Stimulated activated CD4-positive, alpha-beta T cell treated with anti-CD3 and anti-CD28 coated beads, Interleukin-2, amount 100 ng/mL, for 24 hours (primary cell): ENCODE measurements at places on chromosomes 4 and X.

- no peak for DNase-seq
Measured at GRCh38 chr4:152738827-152739226, 40.7 kb downstream of the TIGD4 start.

GRCh38 chrX:39677978-39678791 lies 419.6 kb downstream of the BCOR start:
- no peak for DNase-seq

GRCh38 chr4:140249351-140249750 lies 95.4 kb upstream of the MAML3 start:
- DNase-seq = no peak

DNA sequence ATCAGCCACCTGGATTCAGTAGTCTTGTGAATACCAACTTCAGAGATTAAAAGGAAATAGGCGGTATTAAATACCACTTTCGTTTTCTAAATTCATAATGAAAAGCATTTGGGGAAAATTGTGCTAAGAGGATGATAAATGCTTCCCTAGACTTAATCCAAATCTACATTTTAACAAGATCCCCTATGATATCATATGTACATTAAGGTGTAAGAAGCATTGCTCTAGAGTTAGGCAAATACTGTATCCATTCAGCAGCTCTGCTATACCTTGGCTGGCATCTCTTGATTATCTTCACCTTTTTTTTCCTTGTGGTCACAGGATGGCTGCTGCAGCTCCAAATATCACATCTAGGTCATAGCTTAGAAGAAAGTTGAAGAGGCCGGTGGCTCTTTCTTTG lies 40.6 kb upstream of the PHEX start:
- no peak for DNase-seq

DNA sequence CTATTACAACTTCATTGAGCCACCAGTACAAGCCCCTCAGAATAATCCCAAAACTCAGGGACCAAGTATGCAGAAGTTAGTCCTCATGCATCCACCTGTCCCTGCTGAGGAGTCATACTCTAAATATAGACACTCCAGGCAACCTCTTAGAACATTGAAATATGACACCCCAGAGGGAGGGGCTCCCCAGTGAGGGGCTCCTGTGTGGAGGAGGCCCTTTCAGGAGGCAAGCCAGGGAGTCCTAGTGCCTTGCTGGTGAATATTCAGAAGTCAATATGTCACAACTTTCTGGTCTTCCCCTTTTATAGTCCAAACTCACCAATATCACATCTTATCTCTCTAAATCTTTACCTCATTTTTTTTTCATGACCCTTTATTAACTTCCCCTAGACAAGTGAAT lies 1.6 kb upstream of the ARMCX6 start:
- DNase-seq = no peak

DNA sequence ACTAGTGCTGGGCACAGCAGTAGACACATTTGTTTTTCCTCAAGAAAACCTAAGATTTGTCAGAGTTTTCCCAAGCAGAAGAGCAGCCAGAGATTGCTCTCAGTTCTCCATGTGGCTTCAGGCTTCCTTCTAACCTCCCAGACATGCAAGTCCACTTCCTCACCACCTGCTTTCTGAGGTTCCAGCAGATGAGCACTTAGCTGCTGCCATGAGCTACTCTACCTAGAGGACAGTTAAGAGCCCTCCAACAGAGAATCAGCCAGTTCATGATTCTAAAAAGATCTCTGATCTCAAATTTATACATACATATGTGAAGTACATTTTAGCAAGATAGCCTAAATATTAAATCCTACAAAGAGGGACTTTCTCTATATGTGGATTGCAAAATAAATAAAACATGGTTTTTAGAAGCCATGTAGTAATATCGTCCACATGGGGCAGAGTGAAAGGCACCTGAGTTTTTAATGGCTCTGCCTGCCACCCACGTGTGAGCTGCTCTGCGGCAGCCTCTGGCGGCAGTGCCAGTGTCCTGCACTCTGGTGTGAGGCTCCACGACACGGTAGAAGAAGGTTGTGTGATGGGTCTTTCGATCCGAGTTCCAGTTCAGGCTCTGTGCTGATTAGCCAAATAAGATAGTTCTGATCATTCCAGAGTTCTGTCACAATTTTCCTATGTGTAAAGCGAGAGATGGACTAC lies 10.3 kb downstream of the CYP4V2 start:
- DNase-seq = peak; percentile 54

- no peak for DNase-seq
Measured at GRCh38 chr4:14257903-14258302, 630.4 kb upstream of the BOD1L1 start.

DNA sequence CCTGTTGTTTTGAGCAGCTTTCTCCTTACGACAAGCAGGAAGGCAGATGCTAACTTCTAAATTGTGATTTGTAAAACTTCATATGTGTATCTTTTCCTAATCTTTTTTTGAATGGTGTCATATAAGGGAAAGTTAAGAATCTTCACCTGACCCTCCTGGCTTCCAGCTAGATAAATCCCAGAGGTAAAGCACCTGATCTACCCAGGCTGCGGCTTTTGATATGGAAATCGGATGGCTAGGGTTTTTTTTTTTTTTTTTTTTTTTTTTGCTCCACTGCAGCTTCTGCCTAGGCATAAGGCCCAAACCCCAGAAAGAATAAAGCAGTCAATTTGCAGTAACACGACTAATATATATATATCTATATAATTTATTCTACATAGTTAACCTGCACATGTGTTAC lies 10.0 kb downstream of the MAB21L2 start:
- DNase-seq = no peak

- no peak for DNase-seq
Measured at GRCh38 chrX:138996268-138996667, 284.8 kb upstream of the FGF13 start.

DNA sequence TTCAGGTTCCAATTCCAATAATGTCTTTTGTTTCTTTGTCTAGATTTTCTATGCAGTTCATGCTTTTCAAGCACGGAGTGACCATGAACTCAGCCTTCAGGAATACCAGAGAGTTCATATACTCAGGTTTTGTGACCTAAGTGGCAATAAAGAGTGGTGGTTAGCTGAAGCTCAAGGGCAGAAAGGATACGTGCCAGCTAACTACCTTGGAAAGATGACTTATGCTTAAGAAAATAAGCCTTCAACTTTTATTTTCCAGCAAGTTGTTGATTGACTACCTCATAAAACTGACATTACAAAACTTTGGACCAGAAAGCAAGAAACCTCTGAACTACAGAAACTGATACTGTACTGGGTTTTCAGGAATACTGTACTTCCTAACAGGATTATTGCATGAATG lies 30.8 kb downstream of the INTS12 start:
- no peak for DNase-seq

GRCh38 chr4:162015090-162015489 lies 148.7 kb downstream of the FSTL5 start:
- DNase-seq = no peak

DNA sequence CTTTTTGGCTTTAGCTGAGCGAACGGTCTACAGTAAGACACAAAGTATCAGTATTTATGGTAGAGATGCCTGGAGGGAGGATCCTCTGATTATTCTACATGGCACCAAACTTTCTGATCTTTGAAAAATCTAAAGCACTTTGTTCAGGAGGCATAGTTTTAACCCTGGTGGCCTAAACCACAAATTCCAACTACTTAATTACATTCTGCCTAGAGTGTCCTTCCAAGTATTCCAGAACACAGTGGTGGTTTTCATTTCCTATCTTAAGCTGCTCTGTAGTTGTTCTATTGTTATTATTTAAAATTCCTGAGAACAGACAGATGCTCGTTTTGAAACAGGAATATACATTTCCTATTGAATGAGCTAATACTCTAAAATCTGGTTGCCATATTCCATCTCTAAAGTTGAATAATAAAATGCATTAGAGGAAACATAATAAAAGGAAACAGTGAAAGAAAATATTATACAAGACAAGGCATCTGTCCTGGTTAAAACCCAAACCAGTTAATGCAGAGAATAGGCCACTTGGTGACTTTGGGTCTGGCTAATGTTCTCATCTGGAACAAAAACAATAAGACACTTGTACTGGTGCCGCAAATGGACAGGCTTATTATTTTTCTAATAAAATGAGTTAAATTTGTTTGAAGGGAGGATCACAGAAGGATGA lies 657.4 kb downstream of the SPRY1 start:
- no peak for DNase-seq

DNA sequence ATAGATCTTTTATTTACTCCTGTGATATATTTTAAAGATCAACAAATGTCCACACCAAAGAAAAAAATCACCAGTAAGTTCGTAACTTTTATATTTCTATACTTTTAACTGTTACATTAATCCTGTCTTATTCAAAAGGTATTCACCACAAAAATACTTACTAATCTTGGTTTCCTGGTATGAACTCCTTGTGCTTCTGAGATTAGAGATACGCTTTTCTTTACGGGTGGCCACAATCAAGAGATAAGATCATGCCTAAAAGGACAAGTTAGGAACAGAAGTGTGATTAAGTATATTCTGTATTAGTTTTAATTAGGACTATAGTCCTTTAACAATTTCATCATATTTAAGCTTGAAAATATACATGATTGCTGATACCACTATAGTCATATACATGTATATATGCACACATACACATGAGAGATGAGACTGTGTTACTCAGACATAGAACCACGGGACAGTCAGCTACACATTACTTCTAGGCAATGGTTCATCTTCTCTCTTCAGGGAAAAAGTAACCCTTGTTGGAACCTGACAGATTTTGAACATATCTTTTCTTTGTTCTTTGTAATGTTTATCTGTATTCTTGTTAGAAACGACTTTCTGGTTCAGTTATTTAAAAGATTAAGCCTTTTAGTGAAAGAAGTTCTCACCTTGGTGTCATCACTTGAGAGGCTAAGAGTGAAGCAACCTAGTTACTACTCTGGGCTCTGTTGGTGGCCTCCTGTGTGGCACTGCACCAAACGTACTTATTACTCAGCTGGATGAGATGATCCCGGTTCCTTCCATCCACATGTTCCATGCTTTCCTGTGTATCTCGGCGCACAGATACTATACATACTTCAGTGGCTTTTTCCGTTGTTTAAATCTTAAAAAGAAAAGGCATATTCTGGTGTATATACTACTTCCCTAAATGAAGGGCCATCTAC lies 146.1 kb downstream of the CBR4 start:
- DNase-seq = no peak

- DNase-seq = peak; percentile 63
Measured at GRCh38 chrX:21985332-21985777, 44.8 kb downstream of the SMS start.

GRCh38 chr4:108171339-108172230 lies 2.9 kb upstream of the LEF1 start:
- peak; percentile 66 for DNase-seq

GRCh38 chr4:78129383-78130108 lies 72.4 kb downstream of the FRAS1 start:
- DNase-seq = no peak

- DNase-seq = no peak
Measured at GRCh38 chrX:72125331-72126047, 6.2 kb downstream of the RTL5 start.

DNA sequence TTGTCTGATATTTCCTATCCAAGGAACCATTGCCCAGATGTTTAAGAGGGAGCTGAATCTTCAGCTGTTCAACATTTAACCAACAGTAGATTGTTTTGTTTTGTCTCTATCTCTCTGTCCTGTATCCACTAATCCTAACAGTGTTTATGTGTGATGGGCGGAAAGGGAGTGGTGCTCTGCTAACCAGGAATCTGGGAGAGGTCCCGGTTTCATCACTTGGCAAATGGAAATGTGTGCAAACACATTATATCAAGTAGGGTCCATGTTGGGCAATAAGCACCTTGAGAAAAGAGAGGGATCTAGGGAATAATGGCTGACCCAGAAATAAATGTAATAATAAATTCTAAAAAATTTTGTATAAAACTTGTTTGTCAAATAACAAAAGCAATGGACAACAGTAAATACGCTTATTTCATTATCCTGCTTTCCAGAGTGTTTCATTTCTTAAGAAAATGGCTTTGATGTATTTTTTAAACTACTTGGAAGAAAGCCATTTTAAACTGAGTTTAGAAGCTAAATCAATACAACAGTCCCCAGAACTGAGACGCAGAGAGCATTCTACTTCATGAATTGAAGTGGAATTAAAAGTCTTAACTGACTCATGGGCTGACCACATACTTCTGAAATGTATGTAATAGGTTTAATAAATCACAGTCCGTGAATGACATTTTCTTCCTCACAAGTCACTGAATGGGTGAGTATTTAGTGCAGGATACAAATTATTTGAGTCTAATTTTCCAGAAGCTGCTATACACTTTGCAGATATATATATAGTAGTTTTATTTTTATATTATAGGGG lies 55.8 kb downstream of the EMCN start:
- no peak for DNase-seq

- no peak for DNase-seq
Measured at GRCh38 chr4:138236037-138236436, 6.1 kb downstream of the SLC7A11 start.

DNA sequence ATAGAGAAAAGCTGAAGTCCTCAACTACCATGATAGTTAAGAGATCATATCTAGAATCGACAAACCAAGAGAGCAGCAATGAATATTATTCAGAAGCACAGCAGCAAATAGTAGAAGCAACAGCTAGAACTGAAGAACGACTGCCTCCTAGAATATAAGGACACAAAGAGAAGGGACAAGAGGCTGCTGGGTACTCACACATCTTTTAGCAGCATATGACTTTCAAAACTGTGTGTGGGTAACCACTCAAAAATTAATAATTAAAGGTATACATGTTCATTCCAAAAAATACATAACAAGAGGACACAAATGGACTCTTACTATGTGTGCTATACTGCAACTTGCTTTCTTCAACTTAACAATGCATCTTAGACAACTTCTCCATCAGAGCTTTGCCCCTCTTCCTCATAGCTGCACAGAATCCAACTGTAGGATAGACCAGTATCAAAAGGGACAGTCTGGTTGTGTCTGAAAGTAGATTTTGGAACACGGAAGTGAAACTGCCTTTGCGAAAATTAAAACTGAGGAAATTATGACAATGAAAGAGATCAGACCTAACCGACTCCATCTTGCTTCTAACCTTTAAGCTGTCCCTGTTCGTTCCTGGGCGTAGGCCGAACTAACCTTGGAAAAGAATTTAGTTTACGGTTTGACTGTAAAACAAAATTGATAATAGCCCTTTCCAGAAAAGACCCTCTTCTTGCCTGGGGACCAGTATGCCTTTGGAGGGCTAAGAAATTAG lies 125.7 kb downstream of the SH3KBP1 start:
- no peak for DNase-seq

DNA sequence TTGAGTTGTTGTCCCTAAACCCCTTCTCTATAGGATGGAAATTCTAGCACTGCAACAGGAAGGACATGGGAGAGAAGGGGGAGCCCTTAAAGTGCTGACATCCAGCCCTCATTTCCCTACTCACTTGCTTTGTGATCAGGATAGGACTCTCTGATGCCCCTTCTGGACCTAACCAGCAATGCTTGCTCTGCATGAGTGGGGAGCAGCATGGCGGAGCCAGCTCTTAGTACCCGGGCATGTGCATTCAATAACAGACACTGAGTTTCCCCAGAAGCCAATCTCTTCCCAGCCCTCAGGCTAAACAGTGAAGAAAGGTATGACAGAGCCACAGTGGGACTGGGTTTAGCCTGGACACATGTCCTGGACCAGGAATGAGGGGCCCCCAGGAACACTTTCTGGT lies 14.0 kb downstream of the SOD3 start:
- DNase-seq = no peak
